ENCODE measurements at places on chromosomes 6 and 20. TPM values are rescaled to one million over a fixed set of nuclear protein-coding genes. Genes with fewer than 3 reads are reported as not detected.

- DNase-seq, result no peak
These were observed 672 bp downstream of the SIRPA start for GRCh38 chr20:1895674-1896483.

The LCA5 gene
- 1.3 TPM for total RNA-seq

DNA sequence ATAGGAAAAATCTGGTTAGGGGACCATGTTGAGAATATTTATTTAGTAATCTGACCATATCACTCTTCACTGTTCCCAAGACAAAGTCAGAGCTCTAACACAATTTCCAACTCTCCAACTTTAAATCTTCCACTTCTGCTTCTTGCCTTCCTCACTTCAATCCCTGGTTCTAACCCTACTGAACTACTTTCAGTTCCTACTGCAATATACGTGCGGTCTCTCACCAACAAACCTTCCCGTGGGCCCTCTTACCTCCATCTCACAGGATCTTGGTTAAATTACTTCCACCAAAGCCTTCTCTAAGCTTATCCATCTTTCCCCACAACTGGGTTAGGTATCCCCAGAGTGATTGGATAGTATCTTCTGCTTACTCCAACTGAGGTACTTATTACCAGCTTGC is 8.0 kb downstream of the EIF2S2 start:
- no peak for DNase-seq

The PAX1 gene
- not detected for total RNA-seq

GRCh38 chr6:11423667-11424066 is 113.9 kb upstream of the TMEM170B start:
- no peak for DNase-seq

The OR10C1 gene
- total RNA-seq, result not detected

The PCSK2 gene
- not detected for total RNA-seq
